ENCODE measurements at places on chromosomes 2 and 18.
A peak's percentile ranks its signal among the peaks of the same experiment; 100 is the strongest.

DNA sequence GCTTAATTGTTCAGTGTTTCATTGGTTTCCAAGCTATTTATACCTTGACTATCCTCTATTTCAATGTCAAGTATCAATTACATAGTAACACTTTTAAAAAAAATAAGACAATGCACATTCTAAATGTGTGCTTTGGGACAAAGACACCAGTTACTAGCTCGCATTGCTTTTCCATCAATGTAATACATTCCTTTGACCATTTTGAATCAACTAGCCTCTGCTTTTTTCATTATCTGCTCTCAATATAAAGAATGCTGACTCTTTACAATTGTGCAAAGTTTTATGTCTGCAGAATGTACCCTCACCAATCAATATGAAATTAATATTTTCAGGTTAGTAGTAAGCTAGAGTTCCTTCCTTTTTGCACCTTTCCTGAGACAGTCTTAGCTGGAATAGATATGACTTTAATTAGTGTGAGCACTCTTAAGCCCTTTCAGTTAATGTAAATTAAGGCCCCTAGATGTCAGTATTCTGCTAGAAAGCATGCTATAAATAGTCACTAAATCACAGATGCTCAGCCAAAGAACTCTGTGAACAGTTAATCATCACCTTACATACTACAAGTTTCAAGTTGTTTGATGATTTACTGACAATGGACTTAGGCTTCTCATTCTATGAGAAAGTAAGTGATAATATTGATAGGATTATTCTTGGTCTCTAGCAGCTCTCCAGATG lies 413.6 kb downstream of the PTH2R start:
- peak; percentile 2 for DNase-seq

- DNase-seq, result no peak
Measured at GRCh38 chr2:59176737-59177136, 935.6 kb upstream of the FANCL start.

GRCh38 chr18:79554321-79554720 lies 125.3 kb upstream of the CTDP1 start:
- DNase-seq, result no peak

DNA sequence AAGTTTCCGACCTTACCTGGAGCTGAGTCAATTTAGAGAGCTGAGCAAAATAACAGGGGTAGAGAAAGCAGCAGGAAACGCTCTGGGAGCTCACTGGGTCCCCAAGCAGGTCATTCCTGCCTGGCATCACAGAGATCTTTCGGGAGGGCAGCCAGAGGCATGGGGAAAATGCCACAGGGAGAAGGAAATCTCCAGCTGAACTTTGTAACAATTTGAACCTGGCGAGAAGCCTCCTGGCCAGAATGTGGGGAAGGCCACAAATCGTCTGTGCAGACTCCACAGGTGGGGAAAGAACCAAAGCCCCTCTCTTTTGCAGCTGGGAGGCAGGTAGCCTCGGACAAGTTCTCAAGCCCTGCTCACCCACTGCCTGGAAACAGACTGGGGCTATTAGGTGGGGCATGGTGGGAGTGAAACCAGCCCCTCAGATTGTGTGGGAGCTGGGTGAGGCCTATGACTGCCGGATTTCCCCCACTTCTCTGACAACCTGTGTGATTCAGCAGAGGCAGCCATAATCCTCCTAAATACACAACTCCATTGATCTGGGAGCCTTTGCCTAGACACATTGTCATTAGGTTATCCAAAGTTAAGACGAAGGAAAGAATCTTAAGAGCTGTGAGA lies 53.9 kb downstream of the INO80D start:
- DNase-seq, result no peak

DNA sequence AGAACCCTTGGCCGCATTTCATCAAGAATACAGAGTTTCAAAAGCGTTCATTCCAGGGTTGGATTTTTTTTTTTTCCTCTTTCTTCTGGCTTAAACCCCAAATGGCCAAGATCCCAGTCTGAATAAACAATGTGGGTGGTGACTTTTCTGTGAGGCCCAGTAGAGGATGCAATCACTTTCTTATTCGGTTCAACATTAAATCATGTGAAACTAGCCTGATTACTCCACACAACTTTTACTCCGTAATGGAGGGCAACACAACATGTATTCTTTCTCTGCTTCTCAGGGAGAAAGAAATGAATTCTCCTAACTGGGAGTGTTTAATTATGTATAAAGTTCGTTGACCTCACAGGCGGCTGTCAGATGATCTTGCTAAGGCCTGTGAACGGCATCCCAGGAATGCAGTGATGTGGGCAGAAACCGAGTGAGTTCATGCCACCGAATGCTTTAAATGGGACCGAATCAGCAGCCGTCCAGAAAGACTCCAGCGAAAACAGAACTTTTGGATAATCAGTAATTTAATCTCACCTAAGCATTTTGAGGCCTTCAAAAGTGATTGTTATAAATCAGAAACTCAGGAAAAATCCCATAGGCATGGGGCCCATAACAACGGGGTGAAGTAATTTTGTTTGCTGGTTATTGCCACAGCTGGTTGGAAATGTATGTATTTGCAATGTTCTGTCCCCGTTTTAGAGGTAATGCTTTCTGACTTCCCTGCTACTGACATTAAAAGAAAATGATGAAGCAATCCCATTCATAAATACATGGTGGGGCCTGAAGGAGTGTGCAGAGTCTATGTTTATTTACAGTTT lies 81.5 kb downstream of the BCL2 start:
- DNase-seq, result peak; percentile 93

GRCh38 chr2:159873258-159873657 lies 75.2 kb upstream of the CD302 start:
- DNase-seq, result no peak

DNA sequence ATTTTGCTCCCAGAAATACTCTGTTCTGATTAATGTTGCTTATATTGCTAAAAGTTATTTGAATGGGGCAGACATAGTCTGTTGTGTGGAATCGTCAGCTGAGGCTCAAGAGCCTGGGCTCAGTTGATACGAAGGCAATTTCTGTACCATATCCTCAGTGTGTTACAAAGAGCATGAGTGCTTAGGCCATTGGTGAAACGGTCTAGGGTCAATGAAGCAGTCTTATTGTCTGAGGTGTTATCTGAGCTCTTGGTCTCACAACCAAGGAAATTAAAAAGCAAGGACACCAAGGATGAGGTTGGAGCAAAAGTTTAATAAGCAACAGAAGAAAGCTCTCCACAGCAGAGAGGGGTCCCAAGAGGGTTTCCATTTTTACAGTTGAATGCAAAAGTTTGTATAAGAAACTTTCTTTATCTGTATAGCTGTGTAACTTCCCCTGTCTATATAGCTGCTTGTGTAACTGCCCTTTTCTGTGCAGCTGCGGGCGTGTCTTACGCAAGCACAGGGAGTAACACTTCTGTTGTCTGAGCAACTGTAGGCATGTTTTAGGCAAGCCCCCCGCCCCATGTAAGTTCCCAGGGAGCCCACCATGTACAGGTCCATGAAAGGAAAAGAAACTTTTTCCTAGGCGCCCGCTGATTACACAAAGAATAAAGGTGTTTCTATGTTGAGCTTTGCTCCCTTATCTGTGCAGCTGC lies 40.6 kb upstream of the DSC1 start:
- DNase-seq, result no peak

- no peak for DNase-seq
Measured at GRCh38 chr2:218895759-218896500, 15.3 kb downstream of the WNT10A start.

All from iris pigment epithelial cell (primary cell).